NCI-H446 treated with DMSO at 0.1 percent for 48 hours (cell line): ENCODE measurements at places on chromosomes 4 and X.

DNA sequence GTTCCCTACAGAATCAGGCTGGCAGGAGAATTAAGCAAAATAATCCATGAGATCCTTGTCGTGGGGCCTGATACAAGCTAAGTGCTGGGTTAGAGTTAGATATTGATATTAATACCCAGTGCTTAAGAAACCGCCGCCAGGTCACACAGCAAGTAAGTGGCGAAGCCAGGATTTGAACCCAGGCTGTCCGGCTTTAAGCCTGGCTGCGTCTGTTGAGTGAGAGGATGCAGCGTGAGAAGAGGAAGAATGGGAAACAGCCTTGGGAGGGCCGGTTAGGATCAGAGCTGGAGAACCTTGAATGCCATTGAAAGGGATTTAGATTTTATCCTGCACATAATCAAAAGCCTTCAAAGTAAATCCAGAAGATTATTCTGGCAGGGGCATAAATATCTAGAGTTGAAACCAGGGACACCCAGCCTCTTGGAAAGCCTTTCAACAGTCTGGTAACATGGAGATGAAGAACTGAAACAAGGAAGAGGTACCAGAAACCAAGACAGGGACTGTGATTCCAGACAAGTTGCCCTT lies 64.8 kb upstream of the HELT start:
- no peak for DNase-seq

GRCh38 chrX:78513971-78514738 lies 145.0 kb downstream of the RTL3 start:
- DNase-seq = no peak

- DNase-seq = no peak
Observed at GRCh38 chr4:27407616-27408015, 547.0 kb downstream of the STIM2 start.

DNA sequence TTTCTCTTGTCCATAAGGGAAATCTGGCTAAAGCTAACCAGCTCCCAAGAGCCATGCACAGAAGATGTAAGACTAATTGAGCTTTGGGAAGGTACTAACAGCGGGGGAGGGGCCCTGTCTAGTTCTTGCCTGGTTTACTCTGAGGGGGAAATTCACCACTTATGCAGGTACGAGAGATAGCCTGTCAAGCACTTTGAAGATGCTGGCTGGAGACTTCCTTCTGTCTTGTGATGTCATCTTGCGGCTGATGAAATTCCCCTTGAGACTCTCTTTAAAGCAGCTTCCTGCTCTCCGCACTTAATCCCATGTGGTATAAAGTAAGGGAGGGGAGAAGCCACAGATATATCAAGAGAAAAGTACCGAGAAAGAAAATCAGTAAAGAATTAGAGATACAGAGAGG lies 345.3 kb downstream of the MAPK10 start:
- no peak for DNase-seq

DNA sequence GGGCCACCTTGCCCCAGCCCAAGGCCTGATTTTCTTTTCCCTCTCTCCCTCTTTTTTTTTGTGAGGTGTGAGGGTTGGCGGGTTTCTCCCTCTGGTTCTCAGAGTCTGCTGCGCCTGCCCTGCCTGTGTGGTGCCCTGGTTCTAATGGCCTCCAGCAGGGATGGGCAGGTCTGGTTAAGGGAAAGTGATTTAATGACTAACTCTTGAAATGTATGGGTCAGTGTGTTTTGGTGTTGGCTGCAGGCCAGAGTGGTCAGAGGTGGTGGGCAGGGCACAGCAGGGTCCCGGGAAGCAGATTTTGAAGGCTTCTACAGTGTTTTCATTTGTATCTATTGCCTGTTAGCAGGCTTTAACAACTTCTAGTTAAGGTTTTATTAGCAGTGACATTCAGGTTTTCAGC lies 39.0 kb downstream of the JADE1 start:
- DNase-seq = no peak

GRCh38 chr4:168604496-168605373 lies 107.9 kb downstream of the PALLD start:
- DNase-seq = peak; percentile 55

- DNase-seq = no peak
Observed at GRCh38 chrX:69076088-69076487, 89.2 kb downstream of the PJA1 start.

GRCh38 chrX:397575-397974 lies 10.9 kb upstream of the PPP2R3B start:
- DNase-seq = no peak
